ENCODE measurements at places on chromosomes 1 and 21.

- no peak for DNase-seq
Measured at GRCh38 chr1:211330282-211330936, 3.8 kb downstream of the TRAF5 start.

DNA sequence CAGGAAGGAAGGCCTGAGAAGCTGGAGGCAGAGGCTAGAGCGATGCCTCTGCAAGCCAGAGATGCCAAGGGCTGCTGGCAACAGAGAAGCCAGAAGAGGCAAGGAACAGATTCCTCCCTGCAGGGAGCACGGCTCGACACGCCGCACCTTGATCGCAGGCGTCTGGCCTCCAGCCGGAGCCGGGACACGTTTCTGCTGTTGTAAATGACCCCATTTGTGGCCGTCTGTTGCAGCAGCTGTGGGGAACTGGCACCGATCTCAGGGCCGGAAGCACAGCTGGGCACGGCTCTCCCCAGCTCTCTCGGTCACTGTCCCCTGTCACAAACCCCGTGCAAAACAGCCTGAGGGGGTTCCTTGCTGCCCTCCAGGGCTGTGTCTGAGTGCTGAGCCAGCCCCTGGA, 59.6 kb downstream of the SIK1 start:
- no peak for DNase-seq

GRCh38 chr1:162299018-162299417, 77.6 kb downstream of the SPATA46 start:
- DNase-seq, result no peak

DNA sequence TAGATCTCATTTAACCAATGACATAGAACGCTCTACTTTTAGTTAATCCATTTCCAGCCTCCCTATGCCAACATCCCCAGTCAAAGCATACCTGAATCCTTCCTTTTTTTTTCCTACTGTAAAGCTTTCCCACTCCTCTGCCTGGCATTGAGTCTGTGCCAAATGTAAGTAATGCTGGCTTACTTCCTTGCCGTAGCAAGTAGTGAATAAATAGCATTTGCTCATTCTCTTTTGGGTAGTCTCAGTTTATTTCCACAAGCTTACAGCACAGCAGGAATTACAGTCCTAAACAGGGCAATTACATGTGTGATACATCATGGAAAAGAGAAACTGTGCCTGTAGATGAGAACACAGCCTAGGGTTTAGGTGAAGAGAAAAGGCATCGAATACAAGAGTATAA, 352.6 kb upstream of the NEGR1 start:
- DNase-seq, result no peak

- DNase-seq, result no peak
Measured at GRCh38 chr1:115753361-115753760, 15.2 kb downstream of the CASQ2 start.

GRCh38 chr1:116940814-116941599, 31.3 kb downstream of the PTGFRN start:
- DNase-seq, result no peak

All from GM04503 (cell line).